ENCODE measurements at places on chromosomes 5 and 9.
A peak's percentile ranks its signal among the peaks of the same experiment; 100 is the strongest.

DNA sequence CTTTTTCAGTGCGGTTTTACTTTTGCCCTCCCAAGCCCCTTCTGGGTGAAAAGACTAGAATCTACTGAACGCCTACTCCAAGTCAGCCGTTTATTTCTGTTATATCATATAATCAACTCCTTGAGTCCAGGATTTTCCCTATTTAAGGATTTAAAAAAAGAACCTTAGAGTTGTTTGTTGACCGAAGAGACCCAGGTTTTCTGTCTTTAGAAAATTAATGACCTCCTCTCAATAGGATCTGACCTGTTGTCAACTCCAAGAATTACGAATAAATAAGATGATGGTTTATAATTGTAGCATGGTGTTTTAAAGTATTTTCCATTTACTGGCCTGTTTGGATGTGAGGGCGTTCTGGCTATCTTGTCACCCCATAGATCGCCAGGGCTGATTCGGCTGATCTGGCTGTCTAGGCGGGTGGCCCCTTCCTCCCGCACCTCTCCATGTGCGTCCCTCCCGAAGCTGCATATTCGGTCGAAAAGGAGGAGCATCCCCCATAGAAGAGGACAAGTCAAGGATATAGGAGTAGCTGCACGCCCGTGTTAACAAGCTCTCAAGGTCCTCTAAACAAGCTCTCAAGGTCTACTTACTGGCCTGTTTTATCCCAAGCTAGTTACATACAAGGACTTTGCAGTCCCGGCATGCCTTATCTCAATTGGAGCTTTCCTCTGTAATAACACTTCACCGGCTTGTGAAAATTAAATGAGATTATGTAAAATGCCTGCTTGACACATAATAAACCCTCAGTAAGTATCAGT, 1.1 kb upstream of the UBAP2 start:
- DNase-seq = no peak

GRCh38 chr9:86962692-86963091, 15.4 kb upstream of the GAS1 start:
- DNase-seq = no peak

DNA sequence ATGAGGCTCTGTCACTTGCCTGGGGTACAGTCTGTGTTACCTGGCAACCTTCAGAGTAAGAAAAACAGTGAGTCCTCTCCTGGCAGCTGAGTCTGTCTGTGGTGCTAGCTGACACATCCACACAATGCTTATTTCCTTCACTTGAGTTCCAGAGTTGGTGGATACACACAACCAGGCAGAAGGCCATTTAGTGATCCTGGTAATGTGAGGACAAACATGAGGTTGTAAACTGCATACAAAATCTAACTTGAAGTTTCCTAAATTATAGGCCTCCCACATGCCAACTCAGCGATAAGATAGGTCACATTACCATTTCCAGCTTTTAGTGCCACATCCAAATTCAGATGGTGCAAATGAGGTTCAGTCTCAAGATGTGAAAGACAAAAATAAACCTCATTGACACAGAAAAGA, 125.5 kb downstream of the DCP2 start:
- DNase-seq = no peak

DNA sequence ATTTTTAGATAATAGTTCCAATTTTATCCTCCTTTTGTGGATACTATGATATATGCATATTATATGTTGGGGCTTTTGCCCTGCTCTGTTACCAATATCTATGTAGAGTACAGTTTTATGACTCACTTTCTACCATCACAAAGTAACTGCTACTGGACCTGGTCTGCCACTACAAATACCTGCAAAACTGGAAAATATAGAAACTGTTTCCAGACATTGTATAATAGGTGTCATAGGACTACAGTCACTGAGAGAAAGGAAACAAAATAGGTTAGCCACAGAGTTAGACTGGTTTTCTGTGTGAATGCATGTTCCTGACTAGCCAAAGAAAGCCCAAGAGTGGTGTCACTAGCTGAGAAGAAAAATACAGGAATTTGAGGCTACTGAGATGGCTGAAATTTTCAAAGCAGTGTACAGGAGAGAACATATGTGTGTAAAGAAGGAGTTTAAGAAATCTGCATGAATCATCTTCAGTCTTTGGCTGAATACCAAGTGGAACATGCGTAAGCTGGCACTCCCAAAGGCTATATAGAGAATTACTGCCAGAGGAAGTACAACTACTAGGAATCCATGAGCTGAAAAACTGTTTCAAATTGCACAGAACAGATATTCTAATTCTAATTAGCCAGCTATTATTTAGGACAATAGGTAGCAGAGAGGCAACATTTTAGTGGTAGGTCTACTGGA, 29.0 kb upstream of the FAM174A start:
- DNase-seq = no peak

DNA sequence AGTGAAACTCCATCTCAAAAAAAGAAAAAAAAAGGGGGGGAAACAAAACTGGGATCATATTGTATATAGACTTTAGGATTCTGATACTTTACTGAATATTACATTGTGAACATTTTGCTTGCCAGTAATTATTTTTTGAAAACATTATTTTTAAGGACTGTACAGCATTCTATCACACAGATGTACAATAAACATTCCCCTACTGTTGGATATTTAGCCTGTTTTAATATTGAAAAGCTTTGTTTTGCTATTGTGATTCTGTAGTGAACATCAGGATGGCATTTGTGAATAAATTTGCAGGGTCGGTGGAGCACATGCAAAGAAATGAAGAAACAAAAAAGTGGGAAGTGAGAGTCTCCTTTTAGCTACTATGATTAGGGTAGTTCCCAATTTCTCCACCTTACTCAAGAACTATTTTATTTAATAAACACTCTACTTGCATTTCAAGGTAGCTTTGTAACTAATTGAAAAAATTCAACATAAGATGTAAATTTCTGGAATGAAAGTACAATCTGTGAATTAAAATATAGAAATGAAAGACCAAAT, 18.7 kb downstream of the RASGRF2 start:
- no peak for DNase-seq

DNA sequence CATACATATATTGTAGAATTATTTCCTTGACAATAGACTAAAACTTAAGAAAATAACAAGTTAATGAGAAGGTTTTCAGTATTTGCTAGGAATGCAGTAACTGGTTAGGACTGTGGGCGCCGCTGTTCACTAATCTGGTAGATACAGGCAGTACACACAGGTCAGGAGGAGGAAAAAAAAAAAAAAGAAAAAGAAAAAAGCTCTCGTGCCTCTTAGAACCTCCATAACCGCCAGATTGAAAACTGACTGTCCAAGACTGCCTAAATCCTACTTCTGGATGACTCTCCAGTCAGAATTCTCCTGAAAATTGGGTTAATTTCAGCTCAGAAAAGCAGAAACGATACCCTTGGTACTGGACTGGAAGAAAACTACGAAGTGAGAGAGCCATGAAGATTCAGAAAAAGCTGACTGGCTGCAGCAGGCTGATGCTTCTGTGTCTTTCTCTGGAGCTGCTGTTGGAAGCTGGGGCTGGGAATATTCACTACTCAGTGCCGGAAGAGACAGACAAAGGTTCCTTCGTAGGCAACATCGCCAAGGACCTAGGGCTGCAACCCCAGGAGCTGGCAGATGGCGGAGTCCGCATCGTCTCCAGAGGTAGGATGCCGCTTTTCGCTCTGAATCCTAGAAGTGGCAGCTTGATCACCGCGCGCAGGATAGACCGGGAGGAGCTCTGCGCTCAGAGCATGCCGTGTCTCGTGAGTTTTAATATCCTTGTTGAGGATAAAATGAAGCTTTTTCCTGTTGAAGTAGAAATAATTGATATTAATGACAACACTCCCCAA, at the start of gene PCDHGA1:
PCDHGA1 (plus strand) TSS at position 216 of the 782 bp plus-strand sequence.
- peak; percentile 17 for DNase-seq

DNA sequence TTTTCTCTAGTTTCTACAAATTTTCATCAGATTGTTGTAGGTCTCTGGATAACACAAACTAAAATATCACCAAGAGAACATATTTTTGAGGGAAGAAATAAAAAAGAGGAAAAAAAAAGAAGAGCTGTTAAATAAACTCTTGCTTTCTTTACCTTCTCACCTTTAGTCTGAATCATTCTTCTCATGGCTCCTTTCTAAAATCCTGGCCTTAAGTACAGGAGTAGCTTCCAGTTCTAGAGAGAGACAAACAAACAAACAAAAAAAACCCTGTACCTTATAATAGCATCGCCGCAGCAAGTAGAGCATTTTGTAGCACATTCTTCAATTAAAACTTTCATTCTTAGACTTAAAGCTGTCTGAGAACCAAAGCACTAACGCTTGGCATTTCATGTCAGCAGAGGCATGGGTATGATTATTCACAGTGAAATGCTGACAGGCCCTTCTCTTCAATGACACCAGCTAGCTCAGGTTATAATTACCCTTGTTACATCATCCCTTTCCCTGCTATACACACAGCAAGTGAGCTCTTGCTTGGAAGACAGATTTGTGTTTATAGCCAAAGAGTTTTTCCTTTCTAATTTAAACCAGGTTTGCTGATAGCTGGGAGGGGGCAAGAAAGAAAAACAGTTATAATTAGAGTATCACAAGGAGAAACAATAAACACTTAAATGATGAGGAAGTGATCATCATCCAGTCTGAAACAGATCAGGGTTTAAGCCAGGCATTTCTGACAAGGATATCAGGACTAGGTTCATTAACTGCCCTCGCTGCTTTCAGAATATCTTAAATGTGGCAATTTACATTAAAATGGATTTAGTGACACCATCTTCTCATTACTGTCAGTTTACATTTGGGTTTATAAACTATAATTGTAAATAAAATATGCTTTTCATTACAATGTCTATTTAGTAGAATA, 510.9 kb upstream of the ZNF608 start:
- peak; percentile 32 for DNase-seq

GRCh38 chr5:73958037-73958436, 332.0 kb downstream of the ARHGEF28 start:
- no peak for DNase-seq

DNA sequence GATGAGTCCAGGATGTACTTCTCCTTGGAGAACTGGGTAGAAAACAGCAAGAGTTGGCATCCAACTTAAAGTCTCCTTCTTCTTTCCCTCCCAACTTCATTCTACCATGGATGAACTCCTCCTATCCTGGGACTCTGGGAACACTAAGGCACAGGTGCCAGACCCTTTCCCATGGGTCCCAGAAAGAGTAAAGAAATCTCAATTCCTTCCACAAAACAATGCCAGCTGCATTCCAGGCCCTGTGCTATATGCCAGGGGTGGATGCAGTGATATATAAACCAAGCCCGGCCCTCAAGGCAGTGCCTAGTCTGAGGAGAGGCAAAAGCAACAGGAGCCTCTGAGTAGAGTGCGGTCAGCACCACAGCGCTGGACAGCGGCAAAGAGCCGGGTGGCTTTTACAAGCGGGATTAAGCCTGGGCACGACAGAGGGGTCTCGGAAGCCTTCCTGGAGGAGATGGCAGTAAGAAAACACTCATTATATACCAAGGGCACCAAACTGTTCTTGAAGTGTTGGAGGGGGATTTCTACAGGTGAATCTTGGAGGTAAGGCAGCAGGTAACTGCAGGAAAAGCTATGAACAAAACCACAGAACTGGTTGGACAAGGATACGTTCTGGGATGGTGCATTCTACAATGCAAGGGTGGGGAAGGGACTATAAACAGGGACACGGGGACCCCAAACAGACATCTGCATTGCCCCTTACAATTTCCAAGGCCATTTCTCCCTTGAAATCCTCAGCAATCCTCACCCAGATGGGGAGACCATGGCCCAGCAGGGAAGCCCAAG, 16.4 kb upstream of the TOR2A start:
- DNase-seq = no peak

GRCh38 chr5:107203243-107203642, 467.5 kb downstream of the EFNA5 start:
- no peak for DNase-seq

- DNase-seq = no peak
Observed at GRCh38 chr5:112109331-112110007, 309.6 kb downstream of the EPB41L4A start.

DNA sequence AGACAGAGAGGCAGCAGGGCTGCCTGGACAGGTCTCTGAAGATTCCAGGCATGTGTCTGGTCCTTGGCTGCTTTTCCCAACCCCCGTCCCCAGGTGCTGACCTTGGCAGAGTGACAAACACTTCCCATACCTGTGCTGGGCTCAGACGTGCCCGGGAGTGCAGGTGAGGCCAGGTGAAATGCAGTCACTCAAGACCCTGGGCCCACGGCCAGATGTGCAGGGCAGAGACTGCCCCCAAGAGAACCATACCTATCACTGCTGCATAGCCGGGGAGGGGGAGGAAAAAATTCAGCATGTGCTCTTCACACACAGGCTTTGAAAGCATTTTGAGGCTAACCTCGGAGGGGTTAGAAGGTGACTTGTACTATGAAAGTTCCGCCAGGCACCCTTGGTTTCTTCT, 22.6 kb downstream of the CCNJL start:
- DNase-seq = no peak

DNA sequence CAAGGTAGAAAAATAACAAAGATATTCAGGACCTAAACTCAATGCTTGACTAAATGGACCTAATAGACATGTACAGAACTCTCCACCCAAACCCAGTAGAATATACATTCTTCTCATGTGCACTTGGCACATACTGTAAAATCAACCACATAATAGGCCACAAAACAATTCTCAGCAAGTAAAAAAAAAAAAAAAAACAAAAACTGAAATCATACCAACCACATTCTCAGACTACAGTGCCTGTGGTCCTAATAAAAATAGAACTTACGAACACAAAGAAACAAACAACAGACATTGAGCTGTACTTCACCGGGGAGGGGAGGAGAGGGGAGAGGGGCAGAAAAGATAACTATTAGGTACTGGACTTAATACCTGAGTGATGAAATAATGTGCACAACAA, 114.1 kb upstream of the CD180 start:
- DNase-seq = no peak

GRCh38 chr5:56918054-56918453, 8.7 kb downstream of the SETD9 start:
- DNase-seq = no peak

DNA sequence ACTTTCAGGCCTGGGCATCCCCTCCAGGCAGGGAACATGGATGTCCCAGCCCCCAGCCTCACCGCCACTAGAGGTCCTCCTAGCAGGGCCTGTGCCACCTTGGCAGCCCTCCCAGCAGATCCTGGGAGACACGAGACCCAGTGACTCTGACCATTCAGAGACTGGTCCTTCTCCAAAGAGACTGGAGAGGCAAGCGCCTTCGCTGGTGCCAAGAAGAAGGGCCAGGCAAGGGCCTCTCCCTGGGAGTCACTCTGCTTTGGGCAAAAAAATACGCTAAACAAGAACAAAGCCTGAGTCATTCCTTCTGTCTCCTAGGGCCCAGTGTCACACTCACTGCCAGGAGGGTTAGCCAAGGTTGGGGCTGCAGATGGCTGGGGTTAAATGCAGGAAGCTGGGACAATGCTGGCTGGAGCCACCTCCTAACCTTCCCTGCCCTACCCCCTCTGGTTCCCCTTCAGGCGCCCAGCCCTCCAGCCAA, 35.3 kb upstream of the SMIM23 start:
- DNase-seq = peak; percentile 39

- no peak for DNase-seq
Observed at GRCh38 chr5:11268891-11269290, 507.9 kb upstream of the DAP start.

DNA sequence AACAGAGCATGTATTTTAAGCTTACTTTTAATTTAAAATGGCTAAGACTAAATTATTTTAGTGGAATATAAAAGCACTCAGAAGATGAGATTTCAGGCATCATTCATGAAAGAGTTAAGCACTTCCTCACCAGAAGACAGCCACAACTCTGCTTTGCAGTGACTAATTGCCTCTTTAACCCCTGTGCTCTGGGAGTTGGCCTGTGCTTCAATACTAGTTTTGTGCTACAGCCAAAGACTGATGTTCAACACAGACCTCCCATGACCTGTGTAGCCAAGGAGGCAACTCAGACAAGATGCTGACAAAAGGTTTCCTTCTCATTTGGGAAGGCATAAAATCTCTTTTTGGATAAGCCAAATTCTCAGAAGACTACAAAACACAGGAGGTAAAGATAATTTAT, 353.5 kb downstream of the FBXL17 start:
- no peak for DNase-seq

All from HEK293T (cell line).